Right renal cortex interstitium (tissue), 3 donors: ENCODE measurements at places on chromosomes 3 and 15.

GRCh38 chr3:153746211-153746610 is 375.0 kb upstream of the ARHGEF26 start:
- no peak for DNase-seq

GRCh38 chr3:76097589-76097969 is 312.2 kb upstream of the ZNF717 start:
- no peak for DNase-seq

- DNase-seq: no peak
Measured at GRCh38 chr3:132979606-132980005, 58.6 kb upstream of the TMEM108 start.

GRCh38 chr3:101172516-101172915 is 147.9 kb downstream of the IMPG2 start:
- DNase-seq: no peak

GRCh38 chr3:177089901-177090300 is 107.4 kb downstream of the TBL1XR1 start:
- no peak for DNase-seq

DNA sequence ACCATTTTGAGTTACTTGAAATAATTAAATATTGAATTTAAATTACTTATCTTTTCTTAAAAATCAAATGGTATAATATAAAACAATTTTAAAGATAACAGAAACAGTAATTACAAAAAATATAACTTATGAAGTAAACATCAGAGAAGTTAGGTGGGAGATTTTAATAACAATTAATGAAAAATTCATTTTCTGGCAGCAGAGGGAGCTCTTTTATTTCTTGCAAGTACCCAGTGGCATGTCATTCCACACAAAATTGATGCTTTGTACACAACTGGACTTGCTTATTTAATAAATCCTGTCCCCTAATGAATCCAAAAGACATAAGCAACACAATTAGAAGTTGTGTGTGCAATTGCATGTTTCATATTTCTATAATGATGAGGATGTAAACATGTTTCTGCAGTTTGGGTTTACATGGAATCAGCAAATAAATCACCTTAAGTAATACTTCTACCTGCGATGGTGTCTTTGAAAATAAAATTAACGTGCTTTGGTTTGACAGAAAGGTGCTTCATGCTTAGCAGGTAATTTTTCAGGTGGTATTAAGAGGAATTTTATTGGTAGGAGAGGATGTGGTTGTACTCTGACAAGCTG is 861.3 kb downstream of the ZPLD1 start:
- no peak for DNase-seq

GRCh38 chr15:101225658-101226057 is 26.2 kb downstream of the CHSY1 start:
- DNase-seq: no peak

GRCh38 chr15:55846116-55846707 is 103.3 kb upstream of the PRTG start:
- DNase-seq: peak; percentile 66

DNA sequence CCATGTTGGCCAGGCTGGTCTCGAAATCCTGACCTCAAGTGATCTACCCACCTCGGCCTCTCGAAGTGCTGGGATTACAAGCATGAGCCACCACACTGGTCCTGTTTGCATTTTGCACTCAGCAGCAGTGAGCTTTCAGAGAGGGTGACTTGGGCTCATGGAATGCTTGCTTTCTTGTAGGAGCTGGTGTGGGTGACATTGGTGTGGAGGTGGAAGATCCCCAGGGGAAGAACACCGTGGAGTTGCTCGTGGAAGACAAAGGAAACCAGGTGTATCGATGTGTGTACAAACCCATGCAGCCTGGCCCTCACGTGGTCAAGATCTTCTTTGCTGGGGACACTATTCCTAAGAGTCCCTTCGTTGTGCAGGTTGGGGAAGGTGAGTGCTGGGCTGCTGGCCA is 90.3 kb downstream of the FLNB start:
- no peak for DNase-seq

DNA sequence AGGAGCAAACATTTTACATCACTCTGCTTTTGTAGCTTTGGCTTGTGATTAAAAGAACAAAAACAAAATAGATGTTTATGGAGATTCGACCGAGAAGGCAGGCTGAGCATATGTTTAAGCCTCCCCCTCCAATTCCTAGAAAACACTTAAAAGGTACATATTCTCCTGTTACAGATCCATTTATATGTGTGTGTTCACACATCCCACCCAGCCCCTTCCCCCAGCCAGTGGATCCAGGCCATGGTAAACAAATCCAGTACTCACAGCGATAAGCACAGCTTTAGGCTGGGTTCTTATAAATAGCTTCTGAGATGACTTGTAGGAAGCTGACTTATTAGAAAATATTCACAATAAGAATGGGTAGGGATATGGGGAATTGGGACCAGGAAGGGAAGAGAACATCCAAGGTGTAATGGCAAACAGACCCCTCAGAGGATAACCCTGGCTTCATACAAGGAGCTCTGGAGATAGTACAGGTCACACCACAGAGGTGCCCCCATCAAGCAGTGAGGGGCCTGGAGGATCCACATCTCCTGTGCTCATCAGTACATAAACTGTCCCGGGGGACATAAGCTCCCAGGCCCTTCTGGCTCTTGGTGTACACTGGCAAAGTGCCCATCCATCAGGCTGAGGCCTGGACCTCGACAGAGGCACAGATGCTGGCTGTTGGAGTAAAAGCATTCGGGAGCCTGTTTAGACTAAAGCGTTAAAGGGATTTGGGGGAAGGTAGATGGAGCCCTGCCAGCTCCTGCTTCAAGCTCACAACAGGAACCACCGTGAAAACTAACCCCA is 70.0 kb upstream of the UBE2E1 start:
- no peak for DNase-seq

GRCh38 chr15:31439328-31439727 is 112.7 kb downstream of the KLF13 start:
- DNase-seq: no peak

- no peak for DNase-seq
Measured at GRCh38 chr3:46124216-46125177, 83.6 kb downstream of the CCR1 start.

DNA sequence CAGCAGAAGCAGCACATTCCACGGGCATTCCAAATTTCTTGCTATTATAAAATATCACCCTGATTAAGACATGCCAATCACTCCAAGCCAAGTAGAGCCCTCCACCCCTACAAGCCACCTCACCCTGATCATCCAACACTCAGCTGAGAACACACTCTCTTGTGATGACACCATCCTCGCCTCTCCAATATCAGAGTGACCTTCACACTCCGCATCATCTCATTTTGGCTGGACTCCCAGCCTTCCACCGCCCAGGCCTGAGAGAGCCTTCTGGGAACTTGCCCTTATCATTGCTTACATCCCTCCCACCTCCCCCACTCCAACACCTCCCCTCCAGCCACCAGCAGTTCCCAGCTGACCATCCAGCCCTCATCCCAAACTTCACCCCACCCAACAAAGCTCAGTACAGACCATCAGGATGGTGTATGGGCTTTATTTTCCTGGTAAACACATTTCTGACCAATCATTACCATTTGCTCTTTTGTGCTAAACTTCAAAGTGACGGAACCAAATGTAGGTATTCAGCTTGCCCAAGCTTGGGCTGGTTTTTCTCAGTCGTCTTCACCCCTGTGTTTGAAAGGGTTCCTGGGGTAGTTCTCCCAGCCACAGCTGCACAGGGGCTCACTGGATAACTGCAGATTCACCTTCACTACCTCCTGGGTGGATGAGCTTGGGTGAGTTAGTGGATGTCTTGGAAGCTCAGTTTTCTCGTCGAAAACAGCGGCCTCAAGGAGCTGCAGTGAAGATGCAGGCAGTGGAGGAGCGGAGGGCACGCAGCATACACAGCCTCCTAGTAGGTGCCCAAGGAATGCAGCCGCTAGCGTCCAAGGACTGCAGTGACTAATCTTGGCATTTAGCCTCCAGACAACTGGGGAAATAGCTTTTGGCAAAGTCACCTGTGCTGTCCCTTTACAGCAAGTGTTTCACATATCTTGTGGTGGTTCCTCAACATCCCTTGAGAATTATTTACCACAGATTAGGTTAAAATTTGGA is 115.1 kb downstream of the LIPC start:
- no peak for DNase-seq

DNA sequence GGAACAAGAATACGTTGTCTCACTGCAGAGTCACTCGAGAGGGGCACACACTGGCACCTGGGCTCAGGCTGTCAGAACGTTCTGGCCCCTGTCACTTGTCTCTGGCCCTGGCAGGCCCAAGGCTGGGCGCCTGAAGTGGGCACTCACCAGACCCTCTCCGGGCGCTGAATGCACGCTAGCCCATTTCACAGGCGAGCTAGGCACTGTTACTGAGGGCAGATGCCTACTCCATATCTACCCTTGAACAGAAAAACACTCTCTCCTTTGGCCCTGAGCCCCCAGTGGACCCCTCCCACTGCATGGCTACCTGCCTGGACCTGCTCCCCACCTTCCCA is 42.3 kb upstream of the IQSEC1 start:
- DNase-seq: no peak

- no peak for DNase-seq
Measured at GRCh38 chr15:42282344-42282743, 9.1 kb upstream of the TMEM87A start.

DNA sequence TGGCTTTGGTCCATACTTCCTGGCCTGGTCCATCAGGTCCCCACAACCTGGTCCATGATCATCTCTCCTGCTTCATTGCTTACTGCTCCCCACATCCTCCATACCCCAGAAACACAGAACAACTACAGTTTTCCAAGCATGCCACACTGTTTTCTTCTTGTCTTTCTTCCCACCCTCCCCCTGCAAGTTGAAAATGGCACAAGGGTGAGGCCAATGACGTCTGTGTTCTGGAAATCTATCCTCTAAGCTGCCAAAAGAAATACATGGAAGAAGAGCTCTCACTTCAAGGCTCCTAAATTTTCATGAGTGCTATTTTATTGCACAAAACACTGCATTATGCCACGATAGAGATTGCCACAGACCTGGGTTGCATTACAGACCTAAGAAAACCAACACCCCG is 404.4 kb downstream of the VPS13C start:
- DNase-seq: no peak

DNA sequence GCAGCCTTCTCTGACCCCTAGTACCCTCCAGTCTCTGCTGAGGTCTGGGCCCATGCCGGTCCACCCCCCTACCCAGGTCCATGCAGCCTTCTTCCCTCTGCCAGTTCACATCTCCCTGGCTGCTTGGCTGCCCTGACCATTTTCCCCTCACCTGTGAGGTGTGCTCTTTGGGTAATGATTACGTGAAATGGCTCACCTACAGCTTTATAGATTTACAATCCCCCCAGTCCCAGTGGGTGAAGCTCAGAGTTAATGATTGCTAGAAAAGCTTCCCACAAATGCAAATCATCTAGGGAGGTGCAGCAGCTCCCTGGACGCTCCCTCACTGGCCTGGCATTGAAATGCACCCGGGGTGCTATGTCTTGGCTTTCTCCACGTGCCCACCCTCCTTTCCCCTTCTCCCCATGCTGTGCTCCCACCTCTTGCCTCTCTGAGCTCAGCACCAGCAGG is 18.7 kb downstream of the PAQR5 start:
- no peak for DNase-seq

- no peak for DNase-seq
Measured at GRCh38 chr3:67534594-67534993, 119.8 kb downstream of the SUCLG2 start.

- no peak for DNase-seq
Measured at GRCh38 chr15:32119286-32119685, 89.0 kb downstream of the CHRNA7 start.

DNA sequence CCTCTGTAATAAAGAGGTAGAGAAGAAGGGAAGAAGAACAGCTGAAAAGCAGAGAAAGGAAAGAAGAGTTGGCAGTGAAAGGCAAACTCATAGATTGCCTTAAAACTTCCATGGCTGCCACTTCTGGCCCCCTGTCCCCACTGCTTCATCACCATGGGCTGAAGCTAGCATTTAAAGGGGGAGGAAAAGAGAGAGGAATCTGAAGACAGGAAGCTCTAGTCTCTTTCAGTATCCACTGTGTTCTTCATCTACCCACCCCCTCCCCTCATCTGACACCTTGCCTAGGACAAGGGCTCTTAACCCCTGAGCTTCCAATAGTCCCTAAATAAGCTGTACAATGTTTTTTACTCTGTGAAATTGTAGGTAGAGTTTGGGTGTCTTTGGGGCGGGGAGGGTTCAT is 60.6 kb downstream of the ALCAM start:
- DNase-seq: no peak

DNA sequence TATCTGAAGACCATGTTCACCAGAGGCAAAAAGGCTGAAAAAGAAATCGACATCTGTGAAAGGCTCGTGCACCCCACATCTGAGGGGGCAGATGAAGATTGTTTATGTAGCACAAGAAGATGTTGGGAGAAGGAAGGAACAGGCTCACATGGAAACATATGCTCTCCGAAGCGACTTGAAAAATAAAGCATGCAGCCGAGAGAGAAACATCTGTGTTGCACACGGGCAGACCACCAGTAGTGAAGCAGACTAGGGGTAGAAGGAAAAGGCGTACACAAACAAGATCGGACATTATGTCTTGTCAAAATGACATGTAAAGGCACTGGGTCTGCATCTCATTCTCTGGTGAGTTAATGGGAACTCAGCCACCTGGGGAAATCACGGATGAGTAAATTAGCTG is 356.5 kb downstream of the ZIC4 start:
- DNase-seq: no peak

GRCh38 chr3:359672-360071 is 163.1 kb downstream of the CHL1 start:
- no peak for DNase-seq

DNA sequence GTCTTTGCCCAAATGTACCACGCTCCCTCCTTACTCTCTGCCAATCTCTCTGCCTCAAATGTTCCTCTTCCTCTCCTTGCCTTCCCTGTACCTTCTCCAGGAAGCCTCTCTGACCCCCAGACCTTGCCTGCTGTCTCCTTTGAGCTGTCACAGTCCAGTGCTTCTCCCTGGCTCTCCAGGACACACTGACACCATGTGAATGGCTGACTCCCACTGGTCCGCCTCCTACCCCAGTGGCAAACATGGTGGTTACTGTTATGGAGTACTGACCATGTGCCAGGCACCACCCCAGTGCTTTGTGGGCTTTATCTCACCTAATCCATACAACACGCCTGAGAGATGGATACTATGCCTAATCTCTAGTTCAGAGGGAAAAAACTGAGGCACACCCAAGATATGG is 141.9 kb downstream of the TPRA1 start:
- DNase-seq: no peak

DNA sequence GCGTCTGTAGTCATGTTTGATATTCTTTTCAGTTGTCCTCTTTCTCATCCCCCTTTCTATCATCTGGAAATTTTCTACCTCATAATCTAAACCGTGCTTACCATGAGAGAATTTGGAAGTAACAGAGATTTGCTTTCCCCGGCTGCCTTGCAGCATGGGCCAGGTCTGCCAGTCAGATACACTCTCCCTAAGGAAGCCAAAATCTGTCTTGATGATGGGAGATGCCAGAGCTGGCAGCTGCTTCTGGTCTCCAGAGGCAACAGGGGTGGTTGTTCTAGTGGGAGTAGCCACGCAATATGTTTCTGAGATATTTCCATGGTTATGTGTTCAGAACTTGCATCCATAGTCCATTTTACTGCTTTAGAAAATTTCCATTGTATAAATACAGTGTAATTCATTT is 218.9 kb upstream of the RORA start:
- DNase-seq: no peak

GRCh38 chr3:191922570-191922969 is 461.6 kb downstream of the PYDC2 start:
- no peak for DNase-seq

- no peak for DNase-seq
Measured at GRCh38 chr3:110420158-110420641, 651.4 kb upstream of the NECTIN3 start.

- DNase-seq: no peak
Measured at GRCh38 chr15:43876872-43877271, 50.1 kb downstream of the WDR76 start.
